ENCODE measurements at places on chromosomes 12 and 14.

- no peak for DNase-seq
These were observed 68.8 kb downstream of the RPL10L start for GRCh38 chr14:46582826-46583225.

DNA sequence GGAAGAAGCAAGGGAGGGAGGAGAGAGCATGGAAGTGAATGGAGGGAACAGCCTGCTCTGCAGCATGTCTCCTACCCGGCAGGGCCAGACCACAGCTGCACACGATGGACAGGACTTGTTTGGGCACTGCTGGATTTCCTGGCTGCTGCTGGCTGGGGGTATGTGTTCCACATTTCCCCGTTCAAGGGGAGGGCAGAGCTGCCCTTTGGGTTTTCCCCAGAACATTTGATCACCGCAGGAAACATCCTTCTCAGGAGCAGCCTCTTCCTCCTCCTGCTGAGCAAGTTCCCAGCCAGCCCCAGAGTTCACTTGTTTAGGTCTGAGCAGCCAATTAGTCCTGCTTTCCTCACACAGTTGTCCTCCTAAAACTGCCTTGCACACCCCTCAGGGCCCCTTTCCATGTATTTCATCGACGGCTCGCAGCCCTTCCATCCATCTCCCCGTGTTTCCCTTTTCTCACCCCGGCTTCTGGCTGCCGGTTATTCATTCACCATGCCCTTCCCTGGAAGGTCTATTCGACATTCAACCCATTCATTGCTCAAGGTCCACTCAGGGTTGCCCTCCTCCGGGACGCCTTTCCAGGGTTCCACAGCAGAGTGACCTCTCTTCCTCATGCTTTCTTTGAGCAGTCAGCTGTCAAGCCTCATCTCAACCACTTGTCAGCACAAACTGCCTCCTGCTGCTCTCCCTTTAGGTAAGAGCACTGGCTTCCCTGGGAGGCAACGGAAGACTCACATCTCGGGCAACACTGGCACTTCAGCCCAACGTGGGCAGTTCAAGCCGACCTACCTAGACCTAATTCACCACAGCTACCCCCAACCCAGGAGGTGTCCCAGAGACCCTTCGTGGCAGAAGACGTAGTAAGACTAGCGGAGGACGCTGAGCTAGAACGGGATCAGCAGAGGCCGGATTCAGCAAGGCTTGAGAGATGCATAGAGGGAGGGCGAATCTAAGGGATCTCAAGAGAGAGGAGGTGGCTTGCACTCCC, 20.1 kb upstream of the ANO2 start:
- no peak for DNase-seq

GRCh38 chr12:65877836-65878235, 53.6 kb downstream of the HMGA2 start:
- DNase-seq: no peak

DNA sequence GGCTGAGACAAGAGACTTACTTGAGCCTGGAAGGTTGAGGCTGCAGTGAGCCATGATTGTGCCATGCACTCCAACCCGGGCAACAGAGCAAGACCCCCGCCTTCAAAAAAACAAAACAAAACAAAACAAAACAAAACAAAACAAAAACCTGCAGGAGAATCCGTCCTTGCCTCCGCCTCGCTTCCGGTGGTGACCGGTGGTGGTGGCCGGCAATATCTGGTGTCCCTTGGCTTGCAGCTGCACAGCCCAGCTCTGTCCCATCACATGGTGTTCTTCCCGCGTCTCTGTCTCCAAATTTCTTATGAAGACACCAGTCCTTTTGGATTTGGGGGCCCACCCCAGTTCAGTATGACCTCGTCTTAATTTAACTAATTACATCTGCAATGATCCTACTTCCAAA, 10.0 kb downstream of the SMIM41 start:
- DNase-seq: no peak

DNA sequence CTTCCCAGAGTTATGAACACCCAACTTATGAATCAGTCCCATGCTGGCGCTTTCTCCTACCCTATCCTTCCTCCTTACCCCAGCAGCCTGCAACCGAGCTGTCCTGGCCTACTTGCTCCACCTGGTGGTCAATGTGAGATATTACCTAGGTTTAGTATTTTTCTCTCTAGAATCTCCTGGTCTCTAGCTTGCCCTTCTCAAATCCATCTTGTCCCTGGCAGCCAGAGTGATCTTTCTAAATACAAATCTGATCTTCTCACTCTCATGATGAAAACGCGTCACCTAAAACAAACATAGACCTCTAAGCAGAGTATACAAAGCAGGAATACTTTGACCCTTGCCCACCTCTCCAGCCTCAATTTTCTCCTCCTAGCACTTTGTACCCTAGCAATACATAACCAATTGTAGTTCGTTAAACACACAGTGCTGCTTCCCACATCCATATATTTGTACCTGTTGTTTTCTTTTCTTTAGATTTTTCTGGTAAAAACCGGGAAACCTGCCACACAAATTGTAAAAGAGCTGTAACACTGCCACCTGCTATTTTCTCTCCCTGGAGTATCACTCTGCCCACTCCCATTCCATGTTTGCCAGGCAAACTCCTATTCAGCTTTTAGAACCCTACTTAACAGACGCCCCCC, 20.0 kb upstream of the TCP11L2 start:
- DNase-seq: no peak

DNA sequence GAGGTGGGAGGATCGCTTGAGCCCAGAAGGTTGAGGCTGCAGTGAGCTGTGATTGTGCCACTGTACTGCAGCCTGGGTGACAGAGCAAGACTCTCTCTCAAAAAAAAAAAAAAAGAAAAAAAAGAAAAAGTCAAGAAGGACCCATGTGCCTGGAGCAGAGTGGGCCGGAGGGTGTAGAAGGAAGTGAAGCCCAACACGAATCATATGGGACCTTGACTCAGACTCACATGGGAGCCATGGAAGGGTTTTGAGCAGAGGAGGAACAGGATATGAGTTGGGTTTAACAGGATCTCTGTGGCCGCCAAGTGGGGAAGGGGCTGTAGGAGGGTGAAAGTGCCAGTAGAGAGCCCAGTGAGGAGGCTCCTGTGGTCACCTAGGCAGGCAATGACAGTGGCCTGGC, 165.4 kb downstream of the PHETA1 start:
- DNase-seq: no peak

DNA sequence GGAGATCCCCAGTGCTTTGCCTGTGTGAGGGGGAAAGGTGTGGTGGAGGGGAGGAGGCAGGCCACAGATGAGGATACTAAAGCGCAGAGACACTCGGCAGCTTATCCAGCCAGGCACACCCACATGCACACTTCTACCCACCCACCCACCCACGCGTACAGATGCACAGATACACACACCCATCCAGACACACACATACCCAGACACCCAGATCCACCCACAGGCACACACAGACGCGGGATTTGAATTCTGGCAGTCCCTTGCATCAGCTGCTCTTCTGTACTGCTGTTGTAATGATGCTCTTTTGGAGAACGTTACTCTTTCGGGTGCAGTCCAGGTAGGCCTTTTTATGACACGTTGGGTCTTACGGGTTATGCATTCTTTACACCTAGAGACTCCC, 55.7 kb upstream of the RD3L start:
- DNase-seq: no peak

DNA sequence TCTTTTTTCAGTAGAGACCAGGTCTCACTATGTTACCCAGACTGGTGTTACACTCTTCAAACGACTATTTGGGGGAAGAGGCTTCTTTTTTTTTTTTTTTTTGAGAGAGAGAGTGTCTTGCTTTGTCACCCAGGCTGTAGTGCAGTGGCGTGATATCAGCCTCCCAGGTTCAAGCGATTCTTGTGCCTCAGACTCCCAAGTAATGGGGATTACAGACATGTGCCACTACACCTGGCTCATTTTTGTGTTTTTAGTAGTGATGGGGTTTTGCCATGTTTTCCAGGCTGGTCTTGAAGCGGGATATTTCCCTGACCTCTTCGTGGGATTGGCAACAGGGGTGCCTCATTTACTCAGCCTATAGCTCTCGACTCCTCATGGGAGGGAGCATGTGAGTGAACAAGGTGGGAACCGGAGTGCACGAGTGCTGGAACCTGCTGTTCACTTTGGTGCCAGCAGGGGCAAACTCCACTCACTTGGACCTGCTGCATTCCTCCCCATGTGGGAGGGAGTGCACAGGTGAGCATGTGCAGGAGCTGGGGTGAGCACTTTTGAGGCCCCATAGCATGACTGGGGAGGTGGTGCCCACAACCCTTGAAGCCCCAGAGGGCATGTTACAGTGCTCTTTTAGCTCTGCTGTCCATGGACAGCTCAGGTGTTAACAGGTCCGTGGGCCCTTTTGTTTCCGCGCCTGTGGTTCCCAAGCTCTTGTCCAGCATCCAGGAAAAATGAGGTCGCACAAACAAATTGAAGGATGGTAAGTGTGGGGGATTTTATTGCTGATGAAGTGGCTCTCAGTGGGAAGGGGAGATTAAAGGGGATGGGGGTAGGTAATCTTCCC, 79.1 kb upstream of the HECTD1 start:
- no peak for DNase-seq

GRCh38 chr12:109701064-109701463, 12.6 kb upstream of the FAM222A start:
- DNase-seq: no peak

DNA sequence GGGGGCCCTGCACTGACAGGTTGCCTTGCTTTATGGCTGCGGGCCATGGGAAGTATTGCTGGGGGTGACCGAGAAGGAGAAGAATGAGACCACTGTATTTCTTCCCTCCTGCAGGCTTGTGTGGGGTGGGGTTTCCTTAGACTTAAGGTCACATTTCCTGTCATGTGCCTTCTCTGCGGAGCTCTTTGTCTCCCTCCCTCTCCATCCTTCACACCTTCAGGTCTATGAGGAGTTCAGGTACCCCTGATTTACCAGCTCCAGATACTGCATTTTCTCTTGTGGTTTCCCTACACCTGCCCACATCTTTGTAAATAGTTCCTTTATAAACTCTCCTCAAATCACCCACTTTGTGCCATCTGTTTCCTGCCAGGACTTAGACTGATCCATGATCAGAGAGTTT, 3.6 kb downstream of the FNTB start:
- no peak for DNase-seq

DNA sequence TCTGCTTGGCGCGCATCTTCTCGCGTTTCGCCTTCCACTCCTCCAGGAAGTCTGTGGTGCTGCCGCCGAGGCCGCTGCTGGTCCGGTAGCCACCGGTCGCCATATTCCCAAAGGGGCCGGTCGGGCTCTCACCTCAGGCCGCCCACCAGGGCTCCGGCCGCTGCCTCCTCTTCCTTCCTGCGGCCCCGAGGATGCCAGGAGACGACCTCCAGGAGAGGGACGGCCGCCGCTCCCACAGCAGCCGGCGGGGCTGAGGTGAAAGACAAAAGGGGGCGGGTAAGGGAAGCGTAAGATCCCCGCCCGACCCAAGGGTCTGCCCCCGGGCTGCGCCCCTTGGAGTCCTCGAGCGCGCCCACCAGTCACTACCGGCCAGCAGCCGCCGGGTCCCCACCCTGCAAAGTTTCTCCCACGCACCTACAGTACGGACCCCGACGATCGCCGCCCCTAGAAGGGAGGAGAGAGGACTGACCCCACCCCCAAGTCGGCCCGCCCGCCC, 574 bp downstream of the PAWR start:
- no peak for DNase-seq

- DNase-seq: no peak
These were observed 50.6 kb downstream of the LRCOL1 start for GRCh38 chr12:132559652-132560363.

- no peak for DNase-seq
These were observed 1.2 kb upstream of the CLEC7A start for GRCh38 chr12:10131111-10131690.

GRCh38 chr14:95025218-95025617, 132.1 kb downstream of the DICER1 start:
- DNase-seq: no peak

- no peak for DNase-seq
These were observed 18.0 kb downstream of the BCL2L14 start for GRCh38 chr12:12088761-12089160.

GRCh38 chr14:43789458-43789857, 717.6 kb downstream of the FSCB start:
- DNase-seq: no peak

GRCh38 chr12:88339966-88340365, 197.9 kb downstream of the TMTC3 start:
- DNase-seq: no peak

GRCh38 chr14:103489621-103490020, 33.0 kb downstream of the CKB start:
- no peak for DNase-seq

GRCh38 chr12:31234955-31235867, 90.7 kb downstream of the SINHCAF start:
- no peak for DNase-seq

GRCh38 chr14:101026341-101026740, 122.8 kb upstream of the RTL1 start:
- no peak for DNase-seq

DNA sequence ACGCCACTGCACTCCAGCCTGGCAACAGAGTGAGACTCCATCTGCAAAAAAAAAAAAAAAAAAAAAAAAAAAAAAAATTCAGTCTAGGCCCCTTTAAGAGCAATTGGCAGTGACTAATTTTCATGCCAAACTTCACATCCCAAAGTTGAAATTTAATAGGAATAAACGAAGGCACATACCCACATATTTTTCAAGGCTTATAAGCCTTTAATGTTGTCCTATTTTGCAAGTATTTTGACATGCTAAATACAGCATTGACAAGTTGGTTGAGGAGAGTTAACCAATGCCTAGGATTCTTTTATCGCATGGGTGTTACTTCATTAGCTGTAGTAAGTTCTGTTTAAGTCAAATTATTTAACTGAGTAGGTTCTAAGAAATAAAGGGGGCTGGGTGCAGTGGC, 23.5 kb upstream of the HIP1R start:
- DNase-seq: no peak

- no peak for DNase-seq
These were observed 494.5 kb downstream of the TMEM132D start for GRCh38 chr12:129409281-129409680.

DNA sequence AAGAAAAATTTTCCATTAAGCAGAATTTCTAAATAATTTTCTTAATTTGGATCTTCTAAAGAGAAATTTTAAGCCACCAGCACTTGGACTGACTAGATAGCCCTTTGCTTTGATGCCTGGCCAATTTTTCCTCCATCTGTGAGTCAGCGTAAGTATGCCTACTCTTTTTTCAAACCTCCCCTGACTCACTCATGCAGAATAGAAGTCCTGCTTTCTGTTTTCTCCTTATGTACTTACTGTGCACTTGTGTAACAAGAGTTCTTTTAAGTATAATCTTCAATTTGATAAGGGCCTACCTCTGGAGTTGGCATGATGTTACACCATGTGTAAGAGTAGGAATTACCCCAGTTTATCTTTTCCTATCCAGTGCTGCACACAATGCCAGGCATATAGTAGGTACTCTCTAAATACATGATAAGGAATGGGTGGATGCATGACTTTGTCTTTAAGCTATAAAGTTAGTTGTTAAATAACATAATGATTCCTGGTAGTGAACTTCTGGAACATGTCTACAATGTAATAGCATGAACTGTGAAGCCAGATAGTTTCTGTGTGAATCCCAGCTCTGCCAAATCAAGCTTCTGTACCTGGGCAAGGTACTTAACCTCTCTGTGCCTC, 329.6 kb downstream of the TMTC2 start:
- DNase-seq: no peak

GRCh38 chr12:48774516-48774915, 14.4 kb downstream of the ADCY6 start:
- no peak for DNase-seq
